ENCODE measurements at places on chromosomes 3 and 15. TPM values are rescaled to one million over a fixed set of nuclear protein-coding genes. Genes with fewer than 3 reads are reported as not detected.

- DNase-seq: no peak
Observed at GRCh38 chr15:90950676-90951075, 4.0 kb upstream of the RCCD1 start.

DNA sequence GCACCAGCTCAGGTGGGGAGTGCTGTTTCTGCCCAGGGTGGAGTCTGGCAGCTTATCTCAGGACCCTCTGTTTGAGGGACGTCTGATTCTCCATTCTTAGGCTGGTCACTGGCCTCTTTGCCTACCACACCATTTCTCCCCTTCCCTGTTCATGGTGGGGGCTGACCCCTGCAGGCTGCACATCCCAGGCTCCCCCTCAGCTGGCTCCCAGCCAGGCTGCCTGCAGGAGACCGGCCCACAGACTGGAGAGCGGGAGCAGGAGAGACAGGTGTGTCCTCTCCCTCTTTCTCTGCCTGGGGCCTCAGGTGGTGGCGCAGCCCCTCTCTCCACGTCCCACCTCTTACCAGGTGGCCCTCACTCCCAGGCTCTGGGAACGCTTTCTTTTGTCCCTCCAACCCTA, 60.8 kb downstream of the RAB11A start:
- no peak for DNase-seq

DNA sequence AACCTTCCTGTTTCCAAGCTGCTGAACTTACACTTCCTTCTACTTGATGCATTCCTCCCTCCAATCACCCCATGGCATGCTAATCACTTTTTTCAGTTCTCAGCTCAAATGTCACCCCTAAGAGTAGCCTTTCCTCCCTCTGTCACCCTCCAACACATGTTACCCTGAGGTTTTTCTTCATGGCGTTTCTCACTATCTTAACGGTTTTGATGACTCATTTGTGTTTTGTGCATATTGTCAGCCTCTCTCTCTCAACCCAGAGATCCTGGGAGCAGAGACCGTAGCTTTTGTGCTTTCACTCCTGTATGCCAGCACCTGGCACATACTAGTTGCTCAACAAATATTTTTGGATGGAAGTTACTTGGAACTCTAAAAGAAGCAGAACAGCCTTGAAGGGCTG, 24.5 kb downstream of the LRRC3B start:
- DNase-seq: no peak

- DNase-seq: no peak
Observed at GRCh38 chr3:39896184-39896583, 86.8 kb downstream of the MYRIP start.

The PAQR5 gene
- 2.5 TPM for total RNA-seq

The CDHR4 gene
- total RNA-seq: not detected

The NR1I2 gene
- not detected for total RNA-seq

The SLC51B gene
- total RNA-seq: not detected

Measured in esophagus muscularis mucosa (tissue), 4 donors.